Activated T-cell treated with anti-CD3 and anti-CD28 coated beads, Interleukin-2, amount 50 U/mL, for 72 hours (primary cell): ENCODE measurements at places on chromosomes 7 and 10.
A peak's percentile ranks its signal among the peaks of the same experiment; 100 is the strongest.

- H3K4me3 ChIP-seq, result no peak overlapping the region
- no peaks in the 10 kb centered on the region for H3K27me3 ChIP-seq
- no peak overlapping the region for H3K27ac ChIP-seq
These were observed 40.0 kb downstream of the CLIP2 start for GRCh38 chr7:74329225-74329624.

DNA sequence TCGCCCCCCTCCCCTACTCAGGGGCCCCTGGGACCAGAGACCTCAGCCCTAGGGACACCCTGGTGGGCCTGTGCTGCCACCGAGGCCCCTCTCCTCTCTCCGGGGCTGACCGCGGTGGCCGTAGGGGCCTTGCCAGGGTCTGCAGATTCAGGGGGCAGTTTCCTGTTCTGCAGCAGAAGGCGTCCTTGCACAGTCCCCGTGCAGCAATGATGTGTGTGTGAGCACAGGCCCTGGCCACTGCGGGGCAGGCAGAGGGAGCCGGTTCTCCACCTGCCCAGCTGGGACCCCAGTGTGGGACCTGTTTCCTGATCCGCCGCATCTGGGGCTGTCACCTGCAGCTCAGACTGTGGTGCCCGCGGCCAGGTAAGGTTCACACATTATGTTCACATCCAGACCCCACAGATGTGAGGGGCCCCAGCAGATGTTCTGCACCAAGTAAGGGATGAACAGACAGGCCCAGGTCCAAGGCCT lies 60.7 kb upstream of the DNAJB6 start:
- H3K4me1 ChIP-seq, result peaks cover 20% of the 10 kb centered on the region
- H3K27ac ChIP-seq, result no peak overlapping the region
- no peaks in the 10 kb centered on the region for H3K36me3 ChIP-seq
- peaks cover 23% of the 10 kb centered on the region for H3K27me3 ChIP-seq
- no peak overlapping the region for H3K4me3 ChIP-seq
- no peak for DNase-seq

DNA sequence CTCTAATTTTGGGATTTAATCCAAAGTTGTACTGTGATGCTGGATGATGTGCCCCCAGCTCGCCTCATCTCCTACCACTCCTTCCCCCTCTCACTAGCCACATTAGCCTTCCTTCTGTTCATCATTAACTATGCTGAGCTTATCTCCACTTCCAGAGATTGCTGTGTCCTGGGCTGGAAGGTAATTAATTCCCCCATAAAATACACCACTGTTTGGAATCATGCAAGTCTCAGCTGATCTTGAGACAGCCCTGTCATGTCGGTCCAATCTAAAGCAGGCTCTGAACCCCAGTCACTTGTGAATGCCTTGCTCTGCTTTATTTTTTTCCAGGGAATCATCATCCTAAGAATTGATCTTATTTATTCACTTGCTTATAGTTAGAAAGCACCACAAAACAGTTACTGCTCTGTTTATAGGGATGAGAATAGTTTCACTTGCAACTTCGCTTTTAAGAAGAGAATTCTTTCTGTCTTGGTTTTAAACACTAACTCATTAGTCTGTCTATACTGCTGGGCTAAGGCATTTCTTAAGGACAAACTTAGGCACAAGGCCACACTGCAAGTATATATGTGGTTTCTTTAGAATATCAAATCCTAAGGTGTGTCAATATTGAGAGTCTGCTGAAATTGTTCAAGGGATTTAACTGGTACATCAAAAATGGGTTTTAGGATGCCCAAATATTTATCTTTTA lies 341.1 kb upstream of the SEMA3A start:
- no peak overlapping the region for H3K27ac ChIP-seq
- no peaks in the 10 kb centered on the region for H3K36me3 ChIP-seq
- H3K27me3 ChIP-seq, result no peaks in the 10 kb centered on the region
- no peak overlapping the region for H3K4me3 ChIP-seq
- no peak for DNase-seq
- no peaks in the 10 kb centered on the region for H3K4me1 ChIP-seq

DNA sequence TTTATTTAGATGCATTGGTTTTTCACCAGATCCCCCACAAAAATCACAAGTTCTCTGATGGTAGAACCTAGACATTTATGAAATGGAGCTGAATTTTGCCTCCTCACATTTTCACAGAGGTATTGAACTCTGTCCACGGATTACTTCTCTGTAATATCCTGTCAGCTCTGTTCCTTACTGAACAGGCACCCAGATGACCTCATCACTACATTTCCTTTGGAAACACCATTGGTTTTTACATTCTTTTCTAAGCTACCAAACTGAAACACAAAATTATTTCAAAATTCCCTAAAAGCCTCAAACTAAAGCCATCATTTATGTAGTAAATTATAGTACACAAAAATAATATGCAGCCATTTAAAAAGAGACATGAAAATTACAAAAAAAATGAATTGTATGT lies 98.3 kb upstream of the KCNIP2 start:
- peaks cover 7% of the 10 kb centered on the region for H3K36me3 ChIP-seq
- no peak overlapping the region for H3K4me3 ChIP-seq
- no peaks in the 10 kb centered on the region for H3K4me1 ChIP-seq
- no peak overlapping the region for H3K27ac ChIP-seq
- no peaks in the 10 kb centered on the region for H3K27me3 ChIP-seq

GRCh38 chr10:35503578-35503977 lies 101.6 kb upstream of the GJD4 start:
- peaks cover 17% of the 10 kb centered on the region for H3K4me1 ChIP-seq
- no peak for DNase-seq
- no peak overlapping the region for H3K4me3 ChIP-seq
- no peaks in the 10 kb centered on the region for H3K27me3 ChIP-seq

GRCh38 chr7:24463474-24463873 lies 109.8 kb upstream of the PALS2 start:
- H3K4me1 ChIP-seq, result no peaks in the 10 kb centered on the region
- no peak overlapping the region for H3K27ac ChIP-seq
- H3K4me3 ChIP-seq, result no peak overlapping the region
- no peak for DNase-seq
- H3K27me3 ChIP-seq, result peaks cover 13% of the 10 kb centered on the region
- no peaks in the 10 kb centered on the region for H3K36me3 ChIP-seq

GRCh38 chr10:102261196-102261595 lies 15.9 kb downstream of the GBF1 start:
- H3K27ac ChIP-seq, result no peak overlapping the region
- H3K27me3 ChIP-seq, result no peaks in the 10 kb centered on the region
- H3K4me3 ChIP-seq, result no peak overlapping the region
- peaks cover 27% of the 10 kb centered on the region for H3K4me1 ChIP-seq
- H3K36me3 ChIP-seq, result peaks cover 3% of the 10 kb centered on the region

- no peaks in the 10 kb centered on the region for H3K4me1 ChIP-seq
- H3K4me3 ChIP-seq, result no peak overlapping the region
- H3K27ac ChIP-seq, result no peak overlapping the region
- no peaks in the 10 kb centered on the region for H3K36me3 ChIP-seq
These were observed 17.2 kb downstream of the INHBA start for GRCh38 chr7:41685684-41686083.

GRCh38 chr10:124480860-124481259 lies 19.2 kb downstream of the LHPP start:
- no peak for DNase-seq
- H3K27ac ChIP-seq, result no peak overlapping the region
- H3K36me3 ChIP-seq, result no peaks in the 10 kb centered on the region
- no peaks in the 10 kb centered on the region for H3K27me3 ChIP-seq

- H3K27ac ChIP-seq, result no peak overlapping the region
- H3K27me3 ChIP-seq, result peaks cover 17% of the 10 kb centered on the region
- H3K4me1 ChIP-seq, result no peaks in the 10 kb centered on the region
- H3K36me3 ChIP-seq, result no peaks in the 10 kb centered on the region
These were observed 492.2 kb downstream of the CCSER2 start for GRCh38 chr10:84820596-84820995.

DNA sequence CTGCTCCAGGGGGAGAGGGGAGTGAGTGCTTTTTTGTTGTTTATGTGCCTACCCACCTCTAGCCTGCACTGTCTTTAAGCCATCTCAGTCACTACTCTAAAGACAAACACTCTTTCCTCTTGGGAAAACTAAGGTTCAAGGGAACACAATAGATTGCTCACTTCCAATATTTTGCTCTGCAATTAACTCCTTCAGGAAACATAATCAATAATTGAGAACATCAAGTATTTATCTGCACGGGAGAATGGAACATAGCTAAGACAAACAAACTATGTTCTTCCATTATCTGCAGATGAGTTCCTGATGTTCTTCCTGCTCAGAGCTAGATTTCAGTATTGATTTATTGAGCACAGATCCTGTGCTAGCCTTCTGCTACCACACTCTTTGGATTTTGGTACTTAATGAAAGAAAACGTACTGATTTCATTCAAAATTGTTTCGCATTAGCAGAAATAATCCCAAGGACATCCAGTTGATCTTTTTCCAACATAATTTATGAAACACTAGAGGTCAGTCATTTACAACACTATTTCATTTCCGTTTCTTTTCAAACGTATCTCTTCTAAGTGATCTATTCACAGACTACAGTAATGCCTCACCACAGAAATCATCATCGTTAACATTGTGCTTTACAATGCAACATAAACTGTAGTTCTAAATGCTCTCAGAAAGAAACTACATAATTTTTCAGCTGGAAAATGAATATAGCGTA lies 8.3 kb downstream of the NEBL start:
- H3K36me3 ChIP-seq, result no peaks in the 10 kb centered on the region
- H3K27ac ChIP-seq, result no peak overlapping the region
- DNase-seq, result no peak
- H3K27me3 ChIP-seq, result no peaks in the 10 kb centered on the region
- H3K4me3 ChIP-seq, result no peak overlapping the region

GRCh38 chr10:637221-637620 lies 52.2 kb downstream of the DIP2C start:
- no peaks in the 10 kb centered on the region for H3K36me3 ChIP-seq
- H3K4me1 ChIP-seq, result no peaks in the 10 kb centered on the region

- no peak overlapping the region for H3K4me3 ChIP-seq
- peaks cover 17% of the 10 kb centered on the region for H3K27me3 ChIP-seq
- no peak overlapping the region for H3K27ac ChIP-seq
- H3K4me1 ChIP-seq, result no peaks in the 10 kb centered on the region
These were observed 31.6 kb downstream of the ENO4 start for GRCh38 chr10:116880716-116881482.

DNA sequence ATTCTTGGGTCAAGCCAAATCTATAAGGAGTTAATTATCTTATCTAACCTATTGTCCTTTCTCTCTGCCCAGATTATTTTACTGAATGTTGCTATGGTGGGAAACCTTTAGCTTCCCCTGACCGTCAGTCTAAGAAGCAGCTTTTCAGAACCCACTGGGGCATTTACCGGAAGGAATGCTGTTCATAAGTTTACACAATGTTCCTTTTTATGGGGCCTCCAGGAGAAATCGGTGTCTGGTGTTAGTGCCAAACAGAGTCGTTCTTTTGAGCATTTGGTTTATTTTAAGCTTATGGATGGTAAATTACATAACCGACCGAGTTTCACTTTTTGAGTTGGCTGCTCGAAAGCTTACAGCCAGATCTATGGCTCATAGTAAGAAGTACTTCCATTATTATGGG lies 111.9 kb downstream of the CACNB2 start:
- H3K36me3 ChIP-seq, result no peaks in the 10 kb centered on the region
- DNase-seq, result no peak
- H3K27ac ChIP-seq, result no peak overlapping the region
- H3K27me3 ChIP-seq, result no peaks in the 10 kb centered on the region

GRCh38 chr7:117247809-117248208 lies 75.0 kb downstream of the WNT2 start:
- no peak overlapping the region for H3K4me3 ChIP-seq
- no peaks in the 10 kb centered on the region for H3K4me1 ChIP-seq
- peaks cover 10% of the 10 kb centered on the region for H3K27me3 ChIP-seq
- H3K27ac ChIP-seq, result no peak overlapping the region

- H3K4me1 ChIP-seq, result peaks cover 4% of the 10 kb centered on the region
- no peaks in the 10 kb centered on the region for H3K36me3 ChIP-seq
- H3K4me3 ChIP-seq, result no peak overlapping the region
- H3K27me3 ChIP-seq, result no peaks in the 10 kb centered on the region
- no peak for DNase-seq
These were observed 323.7 kb upstream of the KLF6 start for GRCh38 chr10:4108693-4109092.

GRCh38 chr7:33725111-33726025 lies 180.0 kb upstream of the BMPER start:
- no peaks in the 10 kb centered on the region for H3K27me3 ChIP-seq
- no peak overlapping the region for H3K4me3 ChIP-seq
- no peak overlapping the region for H3K27ac ChIP-seq
- no peak for DNase-seq
- no peaks in the 10 kb centered on the region for H3K4me1 ChIP-seq
- no peaks in the 10 kb centered on the region for H3K36me3 ChIP-seq

DNA sequence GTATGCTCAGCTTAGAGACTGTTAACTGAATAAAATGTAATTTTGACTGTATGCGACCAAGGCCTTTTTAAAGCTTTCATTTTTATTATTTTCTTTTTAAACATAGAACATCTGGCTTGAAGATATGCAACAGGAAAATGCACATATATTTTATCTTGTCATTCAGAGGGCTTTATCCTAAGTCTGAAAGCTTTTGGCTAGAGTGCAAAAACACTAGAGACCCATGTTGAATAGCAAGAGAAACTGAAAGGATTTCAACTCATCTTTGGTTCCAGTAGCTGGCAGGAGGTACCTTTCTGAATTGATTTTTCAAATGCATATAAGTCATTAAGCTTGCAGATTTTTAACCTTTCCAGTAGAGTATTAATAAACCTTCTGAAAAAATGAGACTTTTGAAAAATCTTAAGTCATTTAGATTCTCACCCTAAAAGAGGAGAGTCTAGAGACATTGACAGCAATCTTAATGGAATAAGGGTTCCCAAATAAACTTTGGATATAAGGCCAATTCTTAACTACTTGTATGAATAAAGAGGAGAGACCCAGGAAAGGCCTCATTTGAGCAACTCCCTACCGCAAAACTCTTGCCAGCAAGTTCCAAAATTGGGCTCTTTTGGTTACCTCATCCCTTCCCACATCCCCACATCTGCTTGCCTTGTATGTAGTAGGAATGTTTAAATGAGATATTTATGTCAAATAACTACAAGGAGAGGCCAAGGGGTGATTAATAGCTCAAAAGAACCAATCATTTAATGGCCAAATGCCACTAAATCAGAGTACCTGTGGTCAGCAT lies 454.4 kb downstream of the HTR7 start:
- H3K4me1 ChIP-seq, result no peaks in the 10 kb centered on the region
- H3K27ac ChIP-seq, result no peak overlapping the region
- no peaks in the 10 kb centered on the region for H3K27me3 ChIP-seq
- no peak overlapping the region for H3K4me3 ChIP-seq

DNA sequence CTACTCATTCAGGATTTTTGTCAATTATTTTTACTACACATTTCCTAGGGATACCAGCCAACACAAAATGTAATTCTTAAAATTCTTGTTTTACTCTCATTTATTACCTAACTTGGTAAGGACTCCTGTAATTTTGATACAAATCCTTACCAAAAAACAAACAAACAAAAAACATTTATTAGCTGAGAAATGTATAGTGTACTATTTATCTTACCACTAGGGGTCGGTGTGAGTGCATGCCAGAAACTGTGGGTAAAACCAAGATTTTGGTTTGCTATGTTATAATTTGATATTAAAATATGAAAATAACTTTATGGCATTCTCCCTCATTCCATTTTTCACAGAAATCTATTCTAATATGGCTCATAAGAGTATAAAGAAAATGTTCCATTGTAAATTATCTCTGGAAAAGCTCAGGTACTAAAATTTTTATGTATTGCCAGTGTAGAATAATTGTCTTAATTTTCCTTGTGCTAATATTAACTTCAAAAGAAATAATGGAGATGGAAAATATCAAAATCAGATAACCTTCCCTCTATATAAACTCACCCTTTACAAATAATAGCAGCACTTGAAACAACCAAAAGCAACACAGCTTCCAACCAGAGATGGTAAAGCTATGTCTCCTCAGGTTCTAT lies 290.8 kb upstream of the PCDH15 start:
- no peak overlapping the region for H3K4me3 ChIP-seq
- no peaks in the 10 kb centered on the region for H3K27me3 ChIP-seq
- H3K27ac ChIP-seq, result no peak overlapping the region
- no peak for DNase-seq

- no peaks in the 10 kb centered on the region for H3K36me3 ChIP-seq
- peak overlapping the region; percentile 14 for H3K27ac ChIP-seq
- no peak overlapping the region for H3K4me3 ChIP-seq
These were observed 176.8 kb upstream of the TBX20 start for GRCh38 chr7:35430547-35431153.
